ENCODE measurements at places on chromosomes 16 and 17. TPM values are rescaled to one million over a fixed set of nuclear protein-coding genes. Genes with fewer than 3 reads are reported as not detected.

The EXOC3L1 gene
- total RNA-seq, result 17.1 TPM

- DNase-seq, result no peak
These were observed 6.4 kb downstream of the SHISA9 start for GRCh38 chr16:12907670-12908233.

DNA sequence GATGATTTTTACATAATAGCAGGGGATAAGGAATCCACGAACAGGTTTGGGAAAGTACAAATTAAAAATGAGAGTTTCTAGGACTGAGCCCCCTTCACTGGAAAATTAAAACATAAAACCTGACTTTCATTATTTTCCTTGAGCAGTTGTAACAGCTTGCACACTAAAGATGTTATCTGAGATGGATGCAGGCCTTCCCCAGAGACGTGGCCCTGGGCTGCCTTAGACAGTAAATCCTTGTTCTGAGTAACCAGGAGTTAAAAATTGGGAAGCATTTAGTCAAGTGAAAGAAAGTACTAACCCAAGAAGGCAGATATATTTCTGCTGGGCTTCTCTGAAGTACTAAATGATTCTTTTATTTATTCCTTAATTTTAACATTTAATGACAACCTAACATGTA, 432.2 kb upstream of the KIF2B start:
- no peak for DNase-seq

DNA sequence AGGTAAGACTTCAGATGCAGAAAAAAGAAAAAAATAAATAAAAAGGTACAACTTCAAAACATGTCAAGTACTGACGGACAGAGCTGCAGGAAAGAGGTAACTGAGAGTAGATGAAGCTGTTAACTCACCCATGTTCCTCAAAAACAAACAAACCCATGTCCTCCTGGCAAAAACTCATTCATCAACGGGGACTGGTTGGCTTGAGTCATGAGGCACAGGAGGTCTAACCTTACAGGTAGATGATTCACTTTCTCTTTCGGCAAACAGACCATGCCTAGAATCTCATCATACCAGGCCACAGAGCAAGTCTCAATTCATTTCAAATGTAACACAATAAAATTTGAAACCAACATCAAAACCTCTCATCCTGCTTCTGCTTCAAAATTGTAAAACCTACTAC, 12.3 kb upstream of the FASN start:
- no peak for DNase-seq

GRCh38 chr16:85262558-85263238, 150.4 kb upstream of the CIBAR2 start:
- DNase-seq, result peak; percentile 75

DNA sequence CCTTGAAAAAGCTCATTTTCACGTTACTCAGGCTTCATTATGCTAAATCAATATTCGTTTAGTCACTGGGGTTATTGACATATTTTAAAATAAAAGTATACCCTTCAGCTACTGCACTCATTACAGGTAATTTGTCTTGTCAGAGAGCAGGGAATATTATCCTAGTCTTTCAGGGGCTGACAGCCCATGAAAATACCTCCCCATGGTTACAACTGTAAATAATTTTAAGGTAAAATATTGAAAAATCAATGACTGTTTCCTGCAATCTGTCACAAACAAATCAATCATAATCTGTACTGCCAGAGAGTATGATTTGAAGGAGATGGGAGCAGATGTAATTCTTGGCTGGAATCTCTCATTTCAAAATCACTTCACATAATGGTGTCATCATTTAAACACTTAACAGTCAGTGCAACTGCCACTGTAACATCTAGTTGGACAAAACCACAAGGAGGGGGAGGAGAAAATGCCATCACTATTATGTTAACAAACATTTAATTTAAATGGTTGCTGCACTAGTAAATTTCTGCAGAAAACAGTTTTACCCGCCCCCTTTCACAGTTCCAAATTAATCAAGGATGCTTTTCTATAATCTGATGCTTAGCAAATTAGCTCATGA, 9.3 kb upstream of the IRX5 start:
- no peak for DNase-seq

DNA sequence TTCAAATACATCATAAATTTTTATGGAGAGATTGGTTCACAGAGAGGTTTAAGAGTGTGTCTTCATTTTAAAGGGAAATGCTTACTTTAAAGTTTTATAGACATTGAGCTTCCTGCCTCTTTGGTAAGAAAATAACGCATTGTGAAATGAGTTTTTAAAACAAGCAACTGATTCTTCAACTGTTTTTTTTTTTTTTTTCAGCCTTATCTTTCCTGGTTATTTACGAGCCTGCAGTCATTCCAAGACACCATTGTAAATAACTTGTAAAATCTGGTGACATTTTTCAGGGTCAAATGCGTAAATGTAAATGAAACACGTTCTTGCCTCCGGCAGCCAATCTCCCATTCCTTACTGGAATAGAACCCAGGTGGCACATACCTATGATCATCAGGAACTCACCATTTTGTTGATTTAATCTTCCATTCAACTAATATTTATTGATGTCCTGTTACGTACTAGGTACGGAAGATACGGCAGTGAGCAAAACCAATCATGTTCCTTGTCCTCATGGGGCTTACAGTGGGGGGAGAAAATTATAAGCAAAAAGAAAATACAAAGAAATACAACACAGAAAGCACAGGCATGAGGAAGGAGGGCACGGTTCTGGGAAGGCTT, 33.2 kb upstream of the CDYL2 start:
- DNase-seq, result no peak

Measured in upper lobe of right lung (tissue), 1 donor.